ENCODE measurements at places on chromosomes 4 and X. TPM values are rescaled to one million over a fixed set of nuclear protein-coding genes. Genes with fewer than 3 reads are reported as not detected.

DNA sequence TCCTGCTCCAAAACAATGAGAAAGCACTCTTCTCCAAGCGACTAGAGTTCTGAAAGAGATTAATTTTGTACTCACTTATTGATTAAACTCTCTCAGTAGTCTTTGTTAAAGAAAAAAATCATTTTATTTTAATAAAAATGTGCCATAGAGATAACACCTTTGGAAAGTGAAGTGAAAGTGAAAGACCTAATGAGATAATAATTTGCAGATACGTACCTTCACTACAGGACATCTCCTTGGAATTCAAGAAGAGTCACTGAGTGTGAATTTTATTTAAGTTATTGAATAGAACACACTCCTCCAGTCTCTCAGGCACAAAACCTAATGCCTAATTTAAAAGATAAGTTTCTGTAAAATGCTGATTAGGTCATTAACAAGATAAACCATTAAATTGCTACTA lies 1070.6 kb upstream of the GRID2 start:
- DNase-seq = no peak

- DNase-seq = peak; percentile 56
Observed at GRCh38 chrX:149040873-149041535, 464.1 kb downstream of the IDS start.

DNA sequence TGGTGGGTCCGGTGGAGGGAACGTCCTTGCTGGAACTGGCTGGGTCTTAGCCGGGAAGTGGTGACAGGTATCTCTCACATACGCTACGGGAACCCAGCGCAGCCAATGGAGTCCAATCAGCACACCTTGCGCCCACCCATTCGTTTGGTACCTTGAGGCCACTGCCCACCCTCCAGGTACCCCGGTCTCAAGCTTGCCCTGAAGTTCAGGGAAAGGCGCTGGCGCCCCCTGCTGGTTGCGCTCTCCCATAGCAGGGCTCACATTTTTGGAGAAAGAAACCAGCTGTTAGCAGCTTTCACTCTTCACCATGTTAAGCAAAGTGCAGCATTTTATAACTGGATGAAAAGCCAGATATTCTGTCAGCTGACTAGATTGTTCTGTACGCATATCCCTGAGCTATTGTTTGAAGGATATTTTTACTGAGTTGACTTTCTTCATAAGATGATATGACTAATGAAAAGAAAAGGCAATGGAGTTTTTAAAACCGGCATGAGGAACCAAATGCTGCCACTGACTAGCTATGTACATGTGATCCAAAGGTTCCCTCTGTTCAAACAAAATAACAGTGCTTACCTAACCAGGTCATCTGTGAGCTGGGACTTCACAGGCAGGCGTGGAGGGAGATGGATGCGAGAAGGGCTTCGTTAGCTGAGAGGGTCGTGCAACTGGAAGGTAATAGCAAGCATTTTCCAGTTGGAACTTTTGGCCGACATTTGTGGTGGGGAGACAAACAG lies 43.7 kb downstream of the OTOP1 start:
- DNase-seq = peak; percentile 29

GRCh38 chrX:63754136-63754859 lies 30.7 kb downstream of the ARHGEF9 start:
- DNase-seq = no peak

DNA sequence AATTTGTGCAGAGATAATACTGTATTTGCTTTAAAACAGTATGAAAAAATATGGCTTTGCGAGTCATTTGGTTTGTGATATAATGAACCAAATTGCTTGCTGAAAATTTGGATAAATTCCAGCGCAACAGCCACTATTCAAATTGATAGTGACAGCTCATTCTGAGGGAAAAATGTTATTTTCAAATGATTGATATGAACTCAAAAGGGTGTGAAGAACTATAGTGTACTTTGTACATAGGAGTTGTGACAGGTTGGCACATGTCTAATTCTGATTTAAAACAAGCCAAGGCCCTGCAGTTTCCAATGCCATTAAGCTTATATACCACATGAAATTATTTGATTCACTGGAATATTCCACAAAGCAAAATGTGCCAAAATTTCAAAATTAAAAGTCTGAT lies 1628.9 kb upstream of the AGA start:
- DNase-seq = no peak

GRCh38 chr4:119113033-119113655 lies 22.5 kb upstream of the MYOZ2 start:
- peak; percentile 94 for DNase-seq

DNA sequence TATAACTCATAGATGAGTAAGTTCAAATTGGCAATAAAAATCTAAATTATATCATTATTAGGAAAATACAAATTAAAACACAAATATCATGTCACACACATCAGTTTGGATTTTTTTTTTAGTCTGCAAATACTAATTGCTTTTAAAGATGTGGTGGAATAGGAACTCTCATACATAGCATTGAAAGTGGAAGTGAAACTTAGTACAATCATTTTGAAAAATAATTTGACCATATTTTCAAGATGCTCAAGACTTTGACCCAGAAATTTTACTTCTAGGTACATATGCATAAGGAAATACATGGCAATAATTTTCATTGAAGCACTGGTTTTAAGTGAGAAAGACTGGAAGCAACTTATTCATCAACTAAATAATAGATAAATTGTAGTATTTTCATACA lies 147.5 kb upstream of the SMIM31 start:
- no peak for DNase-seq

Gene IBSP
- total RNA-seq = not detected

Gene NONO
- 463 TPM for total RNA-seq

Gene GYPE
- not detected for total RNA-seq

Gene MAGEA9B
- total RNA-seq = not detected

Gene HGFAC
- total RNA-seq = 0.40 TPM

Gene CTSO
- total RNA-seq = 12.1 TPM

All from LHCN-M2 (cell line).